Mesenteric fat pad (tissue), 1 donor: ENCODE measurements at places on chromosomes 1 and 21.

GRCh38 chr1:66750577-66750976 is 1.7 kb upstream of the DYNLT5 start:
- no peak for DNase-seq

DNA sequence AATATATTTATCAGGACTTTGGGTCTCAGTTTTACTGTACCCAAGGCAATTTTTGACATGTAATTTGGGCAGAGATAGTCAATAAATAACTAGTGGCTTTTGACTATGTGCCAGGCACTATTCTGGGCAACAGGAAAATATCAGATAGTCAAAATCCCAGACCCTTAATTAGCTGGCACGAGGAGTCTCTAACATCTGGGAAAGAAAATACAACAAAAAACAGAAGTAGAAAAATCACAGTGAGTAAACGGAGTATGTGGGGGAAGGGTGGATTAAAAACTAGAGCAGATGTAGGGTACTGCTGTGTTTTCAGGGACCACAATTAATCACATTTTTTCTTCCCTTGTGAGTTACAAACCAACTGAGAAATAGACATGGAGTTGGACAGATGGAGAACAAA is 217.8 kb downstream of the NCAM2 start:
- no peak for DNase-seq

GRCh38 chr1:225949041-225949440 is 8.0 kb upstream of the LEFTY2 start:
- DNase-seq = no peak

- no peak for DNase-seq
Measured at GRCh38 chr1:92790867-92791266, 6.0 kb upstream of the EVI5 start.

- DNase-seq = no peak
Measured at GRCh38 chr1:184870319-184870718, 104.0 kb downstream of the NIBAN1 start.

DNA sequence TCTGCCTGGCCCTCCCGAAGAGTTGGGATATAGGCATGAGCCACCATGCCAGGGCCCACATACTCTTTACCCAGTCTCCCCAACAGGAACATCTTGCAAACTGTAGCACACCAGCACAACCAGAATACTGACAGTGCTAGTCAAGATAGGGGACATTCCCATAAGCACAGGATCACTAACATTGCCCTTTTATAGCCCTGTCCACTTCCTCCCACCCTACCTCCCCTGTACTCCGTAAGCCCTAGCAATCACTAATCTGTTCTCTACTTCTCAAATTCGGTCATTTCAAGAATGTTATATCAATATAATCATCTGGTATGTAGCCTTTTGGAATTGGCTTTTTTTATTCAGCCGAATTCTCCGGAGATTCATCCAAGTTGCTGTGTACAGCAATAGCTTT is 5.9 kb downstream of the SDHB start:
- DNase-seq = no peak
